ENCODE measurements at places on chromosomes 1 and 21.

- H3K4me1 ChIP-seq, result no peaks in the 10 kb centered on the region
- DNase-seq, result no peak
- no peaks in the 10 kb centered on the region for H3K36me3 ChIP-seq
- no peak overlapping the region for H3K4me3 ChIP-seq
These were observed 117.6 kb downstream of the NME7 start for GRCh38 chr1:169250022-169250421.

DNA sequence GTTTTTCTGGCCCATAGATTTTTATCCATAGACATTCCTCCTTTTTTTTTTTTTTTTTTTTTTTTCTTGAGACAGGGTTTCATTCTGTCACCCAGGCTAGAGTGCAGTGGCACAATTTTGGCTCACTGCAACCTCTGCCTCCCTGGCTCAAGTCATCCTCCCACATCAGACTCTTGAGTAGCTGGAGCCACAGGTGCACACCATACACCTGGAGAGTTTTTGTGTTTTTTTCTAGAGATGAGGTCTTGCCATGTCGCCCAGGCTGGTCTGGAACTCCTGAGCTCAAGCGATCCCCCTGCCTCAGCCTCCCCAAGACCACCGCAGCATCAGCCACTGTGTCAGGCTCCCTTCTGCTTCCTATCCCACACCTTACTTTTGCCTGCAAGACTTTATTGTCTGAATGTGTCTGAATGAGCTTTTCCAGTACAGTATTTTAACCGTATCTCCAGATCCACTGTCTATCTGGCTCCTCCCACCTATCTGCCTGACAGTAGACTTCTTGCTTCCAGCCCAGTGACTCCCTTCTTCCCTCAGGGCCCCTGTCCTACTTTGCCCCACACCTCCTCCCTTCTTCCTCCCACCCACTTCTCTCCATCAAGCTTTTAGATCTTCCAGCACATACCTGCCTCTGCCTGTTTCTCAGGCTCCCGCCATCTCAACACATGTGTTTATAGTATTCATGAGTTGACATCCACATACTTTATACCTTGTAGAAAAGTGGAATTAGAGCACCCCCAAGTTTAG is 6.1 kb downstream of the C1orf21 start:
- H3K36me3 ChIP-seq, result no peaks in the 10 kb centered on the region
- H3K27me3 ChIP-seq, result no peaks in the 10 kb centered on the region
- no peak overlapping the region for H3K4me3 ChIP-seq
- no peak overlapping the region for H3K27ac ChIP-seq

GRCh38 chr21:28337315-28337714 is 655.4 kb downstream of the LTN1 start:
- no peak overlapping the region for H3K4me3 ChIP-seq
- H3K27ac ChIP-seq, result no peak overlapping the region
- no peaks in the 10 kb centered on the region for H3K4me1 ChIP-seq
- no peak for DNase-seq

DNA sequence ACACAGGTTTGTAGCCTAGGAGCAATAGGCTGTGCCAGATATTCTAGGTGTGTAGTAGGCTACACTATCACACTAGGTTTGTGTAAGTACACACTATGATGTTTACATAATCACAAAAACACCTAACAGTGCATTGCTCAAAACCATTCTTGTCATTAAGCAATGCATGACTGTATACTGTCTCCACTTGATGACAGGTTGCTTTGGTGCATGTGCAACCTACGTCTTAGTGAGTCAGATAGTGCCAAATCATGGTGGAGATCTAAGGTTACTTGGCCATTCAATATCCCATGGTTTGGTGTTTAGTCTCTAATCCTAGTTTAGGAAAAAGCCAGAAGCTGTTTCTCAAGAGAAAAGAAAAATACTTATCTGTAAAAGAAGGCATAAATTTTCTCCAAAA is 181.1 kb downstream of the KCNK2 start:
- no peaks in the 10 kb centered on the region for H3K36me3 ChIP-seq
- H3K4me1 ChIP-seq, result no peaks in the 10 kb centered on the region
- no peak overlapping the region for H3K27ac ChIP-seq
- no peaks in the 10 kb centered on the region for H3K27me3 ChIP-seq
- no peak for DNase-seq

GRCh38 chr1:111462370-111463028 is 11.3 kb upstream of the C1orf162 start:
- DNase-seq, result no peak
- H3K36me3 ChIP-seq, result peaks cover 30% of the 10 kb centered on the region
- H3K4me1 ChIP-seq, result no peaks in the 10 kb centered on the region
- H3K27ac ChIP-seq, result no peak overlapping the region
- H3K27me3 ChIP-seq, result no peaks in the 10 kb centered on the region

GRCh38 chr1:61287734-61288133 is 205.4 kb downstream of the NFIA start:
- no peaks in the 10 kb centered on the region for H3K36me3 ChIP-seq
- H3K27ac ChIP-seq, result no peak overlapping the region
- H3K4me1 ChIP-seq, result no peaks in the 10 kb centered on the region
- no peaks in the 10 kb centered on the region for H3K27me3 ChIP-seq
- DNase-seq, result no peak
